ENCODE measurements at places on chromosomes 6 and 20.

GRCh38 chr6:166143011-166143410 is 24.6 kb downstream of the TBXT start:
- DNase-seq: no peak

DNA sequence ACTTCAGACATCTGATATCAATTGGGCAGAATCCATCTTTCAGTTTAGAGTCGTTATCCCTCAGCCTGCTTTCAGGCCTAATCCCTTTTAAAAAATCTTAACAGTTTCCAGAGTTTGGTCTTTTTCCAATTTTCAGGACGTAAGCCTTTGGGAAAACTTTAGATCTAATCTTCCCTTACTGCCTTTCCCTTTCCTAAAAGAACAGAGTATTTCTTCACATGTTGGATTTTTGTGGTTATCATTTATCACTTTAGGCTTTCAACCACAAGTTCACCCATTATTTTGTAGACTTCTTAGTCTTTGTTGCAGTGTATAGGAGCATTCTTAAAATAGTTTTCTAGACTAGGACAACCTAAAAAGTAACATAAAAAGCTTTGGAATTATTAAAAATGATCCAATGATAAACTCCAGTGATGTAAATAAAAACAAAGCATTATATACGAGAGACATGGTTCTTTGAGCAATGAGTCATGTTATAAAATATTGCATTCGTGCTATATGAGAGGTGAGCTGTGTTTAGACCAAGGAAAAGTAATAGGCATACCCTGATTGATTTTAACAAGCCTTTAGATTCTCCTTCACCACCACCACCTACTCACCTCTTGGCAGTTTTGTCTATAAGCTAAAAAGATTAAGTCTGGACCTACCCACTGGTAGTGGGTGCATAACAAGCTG is 90.4 kb upstream of the MCHR2 start:
- DNase-seq: peak; percentile 48

GRCh38 chr20:35303735-35304491 is 11.7 kb upstream of the FAM83C start:
- peak; percentile 91 for DNase-seq

DNA sequence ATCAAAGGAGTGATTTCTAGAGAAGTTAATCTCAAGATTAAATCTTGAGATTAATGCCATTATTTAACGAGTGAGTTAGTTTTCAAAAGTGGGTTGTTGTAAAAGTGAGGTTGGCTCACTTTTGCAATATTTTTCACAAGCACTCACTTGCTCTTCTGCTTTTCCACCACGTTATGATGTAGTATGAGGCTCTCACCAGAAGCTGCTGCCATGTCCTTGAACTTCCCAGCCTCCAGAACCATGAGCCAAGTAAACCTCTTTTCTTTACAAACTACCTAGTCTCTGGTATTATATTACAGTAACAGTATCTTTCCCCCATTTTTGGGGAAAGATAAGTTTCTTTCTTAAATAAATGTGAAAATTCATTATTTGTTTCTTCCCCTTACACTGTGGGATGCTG is 227.6 kb upstream of the ZFP64 start:
- no peak for DNase-seq

DNA sequence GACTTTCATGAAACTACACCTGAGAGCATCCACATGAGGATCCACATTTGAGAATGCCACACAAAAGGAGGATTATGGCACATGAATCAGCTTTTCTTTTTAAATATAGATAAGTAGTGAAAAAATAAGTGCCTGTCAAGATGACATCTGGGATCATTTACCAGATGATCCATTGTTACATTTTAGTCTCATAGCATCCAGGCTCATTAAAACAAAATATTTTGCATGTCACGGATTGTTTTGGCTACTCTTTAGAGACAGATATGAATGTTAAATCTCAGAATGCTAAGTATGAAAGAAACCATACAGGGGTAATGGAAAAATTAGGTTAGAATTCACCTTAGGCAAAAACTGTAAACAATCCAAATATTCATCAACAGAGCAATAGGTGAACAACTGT is 66.7 kb downstream of the MYO6 start:
- no peak for DNase-seq

GRCh38 chr20:57702091-57702490 is 7.7 kb downstream of the PMEPA1 start:
- no peak for DNase-seq

GRCh38 chr6:33774774-33775173 is 14.2 kb downstream of the LEMD2 start:
- no peak for DNase-seq

- peak; percentile 8 for DNase-seq
These were observed 9.2 kb upstream of the GHRH start for GRCh38 chr20:37270576-37271420.
